ENCODE measurements at places on chromosomes 5 and 9.

DNA sequence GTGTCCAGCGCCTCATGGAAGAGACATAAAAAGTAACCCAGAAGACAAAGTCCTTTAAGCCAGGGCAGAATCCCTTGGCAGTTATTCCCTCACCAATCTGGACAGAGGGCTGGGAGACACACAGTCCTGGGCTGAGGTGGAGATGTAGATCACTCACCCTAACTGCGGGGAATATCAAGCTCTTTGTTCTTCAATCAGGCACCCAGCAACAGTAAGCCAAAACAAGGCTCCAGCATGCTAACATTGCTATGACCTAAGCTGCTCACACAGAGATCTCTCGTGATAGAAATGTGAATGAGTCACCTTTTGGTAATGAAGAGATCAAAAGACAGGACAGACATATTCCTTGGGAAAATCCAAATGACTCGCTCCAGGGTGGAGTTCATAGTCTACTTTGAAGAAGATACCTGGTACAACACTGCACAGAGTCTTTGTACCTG, 101.3 kb downstream of the FBN2 start:
- no peak for DNase-seq

GRCh38 chr5:56737002-56737621, 78.2 kb upstream of the MAP3K1 start:
- no peak for DNase-seq

- DNase-seq: no peak
Observed at GRCh38 chr5:10753178-10753577, 7.9 kb downstream of the DAP start.

DNA sequence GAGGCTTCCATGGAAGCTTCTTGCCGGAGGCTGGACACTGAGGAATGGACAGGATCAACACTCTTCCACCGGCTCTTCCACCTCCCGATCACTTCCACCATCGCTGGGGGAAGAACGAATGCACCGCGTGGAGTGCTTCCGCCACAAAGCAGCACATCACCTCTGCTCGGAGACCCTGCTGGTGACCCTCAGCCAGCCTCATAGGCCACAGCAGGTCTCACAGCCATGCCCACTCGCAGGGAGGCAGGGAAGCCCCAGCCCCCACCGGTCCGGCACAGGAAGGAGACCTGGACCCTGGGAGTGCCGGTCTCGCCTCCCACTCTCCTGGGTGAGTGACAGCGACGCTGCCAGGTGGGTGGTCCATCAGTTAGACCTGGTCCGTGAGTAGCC, 4.7 kb downstream of the MRPL36 start:
- DNase-seq: no peak

DNA sequence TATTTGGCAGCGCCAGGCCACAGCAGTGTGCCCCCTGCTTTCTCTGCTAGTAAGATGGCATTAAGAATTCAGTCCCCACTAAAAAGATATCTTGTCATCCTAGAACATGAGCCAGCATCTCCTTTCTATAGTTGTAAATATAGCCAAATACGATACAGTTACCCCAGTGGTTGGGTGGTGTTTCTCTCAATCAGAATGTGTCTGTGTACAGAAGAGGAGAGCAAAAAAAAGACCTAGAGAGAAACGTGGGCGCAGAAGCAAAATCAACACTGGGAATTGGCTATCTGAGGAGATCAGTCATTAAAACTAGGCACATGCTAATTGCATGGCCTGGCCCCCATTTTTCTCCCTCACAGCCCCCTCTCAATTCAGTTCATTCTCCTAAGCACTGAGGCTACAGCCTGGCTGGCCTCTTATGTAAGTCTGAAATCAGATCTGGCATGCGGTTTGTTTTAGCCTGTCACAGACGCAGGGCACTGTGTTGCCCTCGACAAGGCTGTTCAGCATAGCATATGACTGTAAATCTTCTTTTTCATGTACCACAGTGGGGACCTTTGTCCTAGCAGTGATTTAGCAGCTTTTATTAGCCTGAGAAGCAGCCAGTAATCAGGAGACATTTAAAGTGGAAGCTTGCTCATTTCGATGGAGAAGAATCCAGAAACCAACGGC, 57.8 kb downstream of the RORB start:
- DNase-seq: no peak

DNA sequence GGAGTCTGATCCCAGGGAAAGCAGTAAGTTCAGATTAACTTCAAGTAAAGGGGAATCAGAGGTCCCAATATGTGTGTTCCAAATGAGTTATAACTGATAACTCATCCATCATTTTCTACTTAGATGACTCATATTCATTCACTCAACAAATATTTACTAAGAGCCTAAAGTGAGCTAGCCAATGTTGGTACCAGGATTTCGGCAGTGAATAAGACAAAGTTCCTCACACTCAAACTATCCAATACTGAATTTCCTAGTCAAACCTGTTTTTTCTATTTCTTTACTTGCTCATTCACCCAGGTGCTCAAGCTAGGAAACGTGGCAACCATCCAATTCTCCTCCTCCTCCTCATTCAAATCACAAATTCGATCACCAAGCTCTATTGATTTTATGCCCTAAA, 25.8 kb downstream of the FBXW2 start:
- DNase-seq: no peak

GRCh38 chr5:32059761-32060530, 114.2 kb downstream of the GOLPH3 start:
- DNase-seq: no peak

DNA sequence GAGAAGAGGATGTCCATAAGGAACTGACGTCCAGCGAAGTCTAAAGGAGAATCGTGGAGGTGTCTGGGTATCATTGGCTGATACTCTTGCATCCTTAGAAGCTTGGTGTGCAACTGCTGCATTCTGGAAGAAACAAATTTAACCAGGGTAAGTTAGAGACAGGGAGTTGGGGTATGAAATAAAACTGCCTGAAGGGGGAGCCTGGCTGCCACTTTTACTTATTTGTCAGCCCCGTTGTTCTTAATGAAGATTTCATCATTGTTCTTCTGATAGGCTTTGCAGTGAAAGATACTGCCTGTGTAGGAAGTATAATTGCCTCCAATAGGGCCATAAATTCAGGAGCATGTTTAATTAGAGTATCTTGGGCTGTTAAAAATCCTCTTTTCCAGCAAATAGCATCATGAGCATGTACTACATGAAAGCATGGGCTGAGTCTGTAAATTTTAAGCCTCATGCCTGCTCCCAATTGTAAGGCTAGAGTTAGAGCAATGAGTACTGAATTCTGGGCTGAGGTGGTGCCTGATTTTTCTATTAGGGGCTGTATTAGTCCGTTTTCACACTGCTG, 1264.5 kb upstream of the ACO1 start:
- DNase-seq: no peak

DNA sequence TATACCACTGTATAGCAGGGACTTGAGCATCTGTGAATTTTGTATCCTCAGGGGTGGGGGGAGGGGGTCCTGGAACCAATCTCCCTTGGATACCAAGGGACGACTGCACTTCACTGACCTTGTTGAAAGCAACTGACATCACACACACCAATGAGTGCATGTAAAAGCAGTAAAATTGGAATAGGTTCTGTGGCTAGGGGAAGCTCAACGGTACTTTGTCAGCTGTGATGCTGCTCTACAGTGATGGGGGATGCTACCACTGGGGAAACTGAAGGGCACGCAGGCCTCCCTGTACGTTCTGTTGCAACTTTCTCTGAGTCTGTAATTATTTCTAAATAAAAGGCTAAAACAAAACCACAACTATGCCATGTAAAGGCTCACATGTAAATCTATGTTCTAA, 47.0 kb upstream of the RETREG1 start:
- DNase-seq: no peak

- DNase-seq: no peak
Observed at GRCh38 chr5:73499187-73499586, 945 bp downstream of the BTF3 start.

DNA sequence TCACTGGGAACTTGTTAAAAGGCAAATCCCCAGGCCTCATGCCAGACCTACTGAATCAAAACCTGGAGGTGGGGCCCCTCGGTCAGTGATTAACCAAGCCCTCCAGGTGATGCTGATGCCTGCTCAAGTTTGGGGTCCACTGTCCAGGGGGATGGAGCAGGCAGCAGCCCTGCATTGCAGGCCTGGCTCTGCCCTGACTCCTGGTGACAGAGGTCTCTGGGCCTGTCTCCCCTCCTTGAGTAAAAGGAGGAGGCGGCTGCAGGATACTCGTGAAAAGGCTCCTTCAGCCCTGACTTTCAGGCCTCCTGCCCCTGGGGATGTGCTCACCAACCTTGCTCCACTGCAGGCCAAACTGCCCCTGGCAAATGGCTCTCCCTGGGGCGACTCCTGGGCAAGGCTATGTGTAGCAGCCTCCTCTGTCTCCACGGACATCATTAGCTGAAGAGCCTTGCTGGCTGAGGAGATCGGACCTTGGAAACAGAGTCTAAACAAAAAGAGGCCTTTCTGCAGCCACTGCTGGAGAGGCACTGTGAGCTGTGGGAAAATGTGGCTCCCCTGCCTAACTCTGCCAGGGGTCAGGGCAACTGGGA, 134.8 kb upstream of the ALDH1B1 start:
- no peak for DNase-seq

DNA sequence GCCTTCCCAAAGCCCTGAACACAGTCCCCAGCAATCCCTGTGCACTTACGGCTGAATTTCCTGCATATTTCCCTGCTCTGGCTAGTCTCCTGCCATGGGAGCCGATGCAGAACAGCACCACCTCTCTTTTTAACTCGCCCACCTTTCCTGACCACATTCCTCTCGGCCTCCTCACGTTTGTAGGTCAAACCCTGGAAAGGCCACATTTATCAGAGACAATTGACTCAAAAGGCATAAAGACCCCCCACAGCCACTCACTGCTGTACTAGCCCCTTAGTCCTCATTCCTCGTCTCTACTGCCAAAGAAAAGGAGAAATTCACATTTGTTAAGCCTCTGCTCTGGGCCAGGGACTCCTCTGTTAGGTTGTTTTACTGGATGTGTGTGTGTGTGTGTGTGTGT, 43.6 kb downstream of the ENC1 start:
- no peak for DNase-seq

DNA sequence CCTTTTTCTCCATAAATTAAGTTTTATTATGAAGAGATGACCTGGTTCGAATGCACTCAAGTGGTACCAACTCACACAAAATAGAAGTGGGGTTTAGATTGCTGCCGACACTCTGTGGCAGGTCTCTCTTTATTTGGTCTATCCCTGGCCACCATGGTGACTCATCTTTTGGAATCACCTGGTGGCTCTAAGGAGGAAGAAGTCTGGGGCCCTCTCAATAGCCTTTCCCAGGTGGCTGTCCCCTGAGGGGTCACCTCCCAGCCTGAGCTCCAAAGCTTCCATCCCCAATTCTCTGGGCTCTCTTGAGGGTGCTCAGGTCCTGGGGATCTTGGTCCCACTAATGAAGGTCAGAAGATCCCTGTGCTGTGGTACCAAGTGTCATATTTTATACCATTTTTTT, 136.8 kb downstream of the MVB12B start:
- DNase-seq: no peak

DNA sequence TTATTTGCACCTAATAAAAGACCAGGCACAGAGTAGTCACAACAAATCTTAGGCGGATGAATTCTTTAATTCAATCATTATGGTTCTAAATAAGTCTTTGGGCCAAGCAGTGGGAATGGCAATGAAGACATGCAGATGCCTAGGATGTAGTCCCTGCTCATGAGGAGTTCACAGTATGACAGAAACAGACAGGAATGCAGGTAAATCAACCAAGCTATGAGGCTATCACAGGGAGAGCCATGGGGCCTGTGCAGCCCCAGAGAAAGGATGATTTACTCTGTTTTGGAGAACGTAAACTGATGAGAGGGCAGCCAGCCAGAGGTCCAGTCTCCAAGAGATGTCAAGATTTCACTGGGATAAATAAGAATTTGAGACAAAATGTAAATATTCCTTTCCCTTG, 129.4 kb downstream of the TRIM32 start:
- DNase-seq: no peak

DNA sequence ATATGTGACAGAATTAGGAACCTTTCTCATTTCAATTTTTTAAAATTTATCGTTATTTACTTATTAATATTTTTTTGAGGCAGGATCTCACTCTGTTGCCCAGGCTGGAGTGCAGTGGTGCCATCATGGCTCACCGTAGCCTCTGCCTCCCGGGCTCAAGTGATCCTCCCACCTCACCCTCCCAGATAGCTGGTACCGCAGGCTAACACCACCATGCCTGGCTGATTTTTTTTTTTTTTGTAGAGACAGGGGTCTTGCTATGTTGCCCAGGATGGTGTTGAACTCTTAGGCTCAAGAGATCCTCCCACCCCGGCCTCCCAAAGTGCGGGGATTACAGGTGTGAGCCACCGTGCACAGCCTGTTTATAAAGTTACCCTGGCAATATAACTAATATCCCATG, 275.2 kb downstream of the AOPEP start:
- DNase-seq: no peak

GRCh38 chr5:17878541-17878940, 244.3 kb downstream of the TAF11L14 start:
- no peak for DNase-seq

DNA sequence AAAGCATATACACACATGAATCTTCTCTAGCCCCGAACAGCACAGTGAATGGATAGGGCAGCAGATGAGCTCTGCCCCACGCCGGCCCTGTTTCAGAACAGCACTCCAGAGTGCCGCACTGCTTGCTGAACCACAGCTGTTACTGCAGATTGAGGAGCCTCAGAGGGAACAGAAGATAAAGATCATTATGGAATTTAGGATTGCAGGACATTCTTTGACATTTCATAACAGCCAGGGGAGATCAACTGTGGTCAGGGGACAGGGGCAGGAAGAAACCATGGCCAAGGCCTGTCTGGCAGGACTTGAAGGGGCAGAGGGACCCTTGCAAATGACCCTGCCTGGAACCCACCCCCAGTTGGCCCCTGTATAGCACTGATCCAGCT, 20.6 kb downstream of the IRF1 start:
- no peak for DNase-seq

GRCh38 chr9:97900738-97901565, 21.3 kb downstream of the TRMO start:
- no peak for DNase-seq

DNA sequence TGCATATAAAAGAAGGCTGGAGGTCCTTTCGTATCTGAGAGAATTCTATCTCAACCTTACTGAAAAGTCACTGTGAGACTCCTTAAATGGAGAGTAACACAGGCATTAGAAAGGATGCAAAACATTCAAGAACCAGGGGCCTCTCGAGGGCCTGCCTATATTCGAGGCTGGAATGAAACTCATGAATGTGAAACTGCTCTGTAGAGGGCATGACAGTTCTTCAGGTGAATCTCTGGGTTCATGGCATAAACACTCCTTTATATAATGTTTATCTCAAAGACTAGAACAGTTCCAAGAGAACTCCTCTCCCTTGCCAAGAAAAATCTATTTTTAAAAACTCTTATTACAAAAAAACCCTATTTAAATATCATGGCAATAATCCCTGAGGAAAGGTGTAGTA, 113.9 kb downstream of the SEC61B start:
- DNase-seq: no peak

DNA sequence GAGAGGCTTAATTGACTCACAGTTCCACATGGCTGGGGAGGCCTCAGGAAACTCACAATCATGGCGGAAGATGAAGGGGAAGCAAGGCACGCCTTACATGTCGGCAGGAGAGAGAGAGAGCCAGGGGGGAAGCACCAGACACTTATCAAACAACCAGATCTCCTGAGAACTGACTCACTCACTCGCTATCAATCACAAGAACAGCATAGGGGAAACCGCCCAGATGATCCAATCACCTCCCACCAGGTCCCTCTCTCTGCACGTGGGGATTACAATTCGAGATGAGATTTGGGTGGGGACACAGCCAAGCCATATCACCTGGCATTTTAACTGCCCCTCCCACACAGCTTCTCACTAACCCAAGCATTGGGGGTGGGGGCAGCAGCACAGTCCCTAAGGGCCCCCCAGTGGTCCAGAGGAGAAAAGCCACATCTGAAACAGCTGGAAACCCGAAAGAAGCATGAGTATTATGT, 76.1 kb upstream of the ASS1 start:
- DNase-seq: no peak

Data from NK-92 treated with Interleukin-12 subunit alpha and Interleukin-12 subunit beta, amount 100 ng/mL, for 24 hours (cell line).